ENCODE measurements at places on chromosomes 3 and 15. TPM values are rescaled to one million over a fixed set of nuclear protein-coding genes. Genes with fewer than 3 reads are reported as not detected.

DNA sequence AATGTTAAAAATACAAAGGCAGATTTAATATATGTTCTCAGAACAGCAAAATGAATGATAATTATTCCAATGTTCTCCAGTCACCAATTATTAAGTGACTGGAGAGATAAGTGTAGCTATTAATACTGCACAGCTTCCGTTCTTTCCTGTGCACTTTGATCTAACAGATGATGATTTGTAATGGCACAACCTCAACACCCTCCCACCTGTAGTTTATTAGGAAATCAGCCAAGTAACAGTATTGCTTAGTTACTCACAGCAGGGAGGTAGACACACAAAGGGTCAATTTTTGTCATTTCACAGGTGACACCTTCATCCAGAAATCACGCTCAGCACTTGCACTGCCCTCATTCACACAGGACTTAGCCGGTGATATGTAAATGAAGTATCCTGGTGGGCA lies 688.1 kb downstream of the EPHA3 start:
- no peak for DNase-seq

DNA sequence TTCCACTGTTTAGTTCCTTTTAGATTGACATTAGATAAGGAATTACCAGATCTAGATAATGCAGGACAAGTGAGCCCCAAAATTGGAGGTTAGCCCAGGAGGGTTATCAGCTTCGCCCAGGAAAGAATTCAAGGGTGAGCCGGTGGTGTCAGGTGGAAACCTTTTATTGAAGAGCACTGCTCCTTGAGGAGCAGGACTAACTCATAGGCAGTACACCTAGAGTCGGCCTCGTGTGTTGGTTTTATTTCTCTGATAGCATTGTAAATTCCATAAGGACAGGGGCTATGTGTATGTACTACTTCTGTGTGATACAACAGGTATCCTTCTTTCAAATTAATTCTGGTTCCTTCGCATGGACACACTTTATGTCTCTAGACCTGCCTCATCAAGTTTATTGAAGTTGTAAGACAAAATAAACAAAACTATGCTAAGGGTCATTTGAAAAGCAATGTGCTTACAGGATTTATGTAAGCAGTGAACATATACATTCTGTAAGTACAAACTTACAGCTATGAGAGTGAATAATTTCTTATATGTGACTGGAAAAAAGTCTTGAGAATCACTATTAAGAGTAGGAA lies 57.2 kb downstream of the SNX4 start:
- DNase-seq, result no peak

SMCO1 gene
- not detected for total RNA-seq

DNA sequence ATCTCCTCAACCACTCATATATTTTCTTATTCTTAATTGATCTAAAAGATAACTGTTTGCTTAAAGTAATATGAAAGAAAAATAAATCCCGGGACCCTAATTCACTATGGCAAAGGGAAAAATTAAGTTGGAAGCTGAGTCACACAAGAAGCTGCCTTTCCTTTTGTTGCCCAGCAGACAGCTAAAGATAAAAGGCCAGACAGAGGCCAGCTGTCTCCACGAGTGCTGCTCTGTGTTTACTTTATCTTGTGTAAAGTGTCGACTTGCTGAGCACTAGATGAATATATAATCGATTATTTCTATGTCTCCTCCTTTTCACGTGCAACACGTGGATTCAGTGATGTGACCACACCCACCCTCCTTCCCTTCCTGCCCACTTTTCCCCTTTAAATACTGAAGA lies 52.8 kb upstream of the NSMCE3 start:
- no peak for DNase-seq

HIGD2B gene
- total RNA-seq, result 0.27 TPM

DNA sequence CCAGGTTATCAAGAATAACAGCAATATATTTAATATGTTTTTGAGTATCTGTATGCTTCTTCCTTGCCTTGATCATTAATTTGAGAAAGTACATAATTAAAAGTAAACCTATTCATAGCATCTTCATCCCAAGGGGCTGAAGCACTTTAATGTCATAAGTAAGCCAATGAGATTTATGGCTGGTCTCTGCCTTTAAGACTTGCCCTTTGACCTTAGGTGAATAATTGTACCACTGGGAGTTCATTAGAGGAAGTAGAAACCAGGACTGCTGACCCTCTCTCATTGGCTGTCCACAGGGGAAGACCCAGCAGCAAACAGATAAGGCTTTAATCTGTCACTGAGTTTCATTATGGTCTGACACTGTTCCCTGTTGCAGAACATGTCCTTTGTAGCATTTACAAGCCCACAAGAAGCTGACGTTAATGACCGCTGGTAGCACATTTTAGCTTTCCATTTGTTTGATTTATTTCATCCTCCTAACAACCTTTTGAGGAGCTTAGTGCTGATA lies 16.3 kb upstream of the ERC2 start:
- no peak for DNase-seq

DNA sequence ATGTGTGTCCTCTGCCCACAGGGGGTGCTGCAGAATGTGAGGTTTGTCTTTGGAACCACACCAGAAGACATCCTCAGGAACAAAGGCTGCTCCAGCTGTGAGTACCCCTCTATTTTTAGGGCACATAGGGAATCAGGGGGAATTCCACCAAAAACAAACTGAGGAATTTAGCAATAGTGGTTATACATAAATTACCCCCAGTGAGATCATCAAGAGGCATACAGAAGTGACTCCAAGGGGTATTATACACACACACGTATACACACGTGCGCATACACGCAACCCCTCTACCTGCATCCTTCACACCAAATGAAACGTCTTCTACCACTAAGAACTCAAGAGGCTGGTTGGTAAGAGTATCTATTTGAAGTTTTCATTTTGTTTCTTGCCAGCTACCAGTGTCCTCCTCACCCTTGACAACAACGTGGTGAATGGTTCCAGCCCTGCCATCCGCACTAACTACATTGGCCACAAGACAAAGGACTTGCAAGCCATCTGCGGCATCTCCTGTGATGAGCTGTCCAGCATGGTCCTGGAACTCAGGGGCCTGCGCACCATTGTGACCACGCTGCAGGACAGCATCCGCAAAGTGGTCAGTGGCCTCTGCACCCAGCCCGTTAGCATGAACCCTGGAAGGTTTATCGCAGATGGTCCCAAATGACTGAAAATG lies 2.9 kb downstream of the THBS1 start:
- peak; percentile 55 for DNase-seq

GRM7 gene
- total RNA-seq, result not detected

DNA sequence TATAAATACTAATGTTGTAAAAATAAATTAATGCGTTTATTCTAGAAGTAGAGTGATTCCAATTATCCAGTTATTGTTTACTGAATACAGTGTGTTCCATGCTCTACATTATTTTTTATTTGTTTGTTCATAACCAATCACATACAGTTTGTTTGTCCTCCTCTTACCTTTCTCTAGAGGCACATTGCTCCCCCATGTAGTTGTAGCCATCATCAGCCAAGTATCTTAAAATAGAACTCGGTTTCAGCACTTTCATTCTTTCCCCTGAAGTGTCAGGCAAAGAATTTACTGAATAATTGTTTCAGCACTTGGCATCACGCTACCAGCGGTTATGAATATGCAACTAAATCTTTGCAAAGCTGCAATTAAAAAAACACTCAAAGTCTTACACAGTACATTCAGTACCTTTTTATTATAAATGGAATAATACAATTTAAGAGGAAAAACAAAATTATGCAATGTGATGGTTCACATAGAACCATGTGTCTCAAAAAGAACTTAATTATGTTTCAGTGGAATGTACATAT lies 448.6 kb upstream of the ATP10A start:
- no peak for DNase-seq

- DNase-seq, result peak; percentile 82
These were observed 37.3 kb upstream of the RFTN1 start for GRCh38 chr3:16550676-16551341.

GRCh38 chr15:45855210-45855906 lies 220.5 kb downstream of the SQOR start:
- no peak for DNase-seq

RBP2 gene
- not detected for total RNA-seq

GRCh38 chr15:51849860-51850259 lies 20.4 kb downstream of the TMOD3 start:
- DNase-seq, result no peak

NUP210 gene
- 140 TPM for total RNA-seq

NPAP1 gene
- total RNA-seq, result not detected

PLSCR2 gene
- total RNA-seq, result not detected

GRCh38 chr3:48414376-48415250 lies 15.3 kb downstream of the PLXNB1 start:
- no peak for DNase-seq

GRCh38 chr3:140570602-140571001 lies 107.3 kb upstream of the TRIM42 start:
- no peak for DNase-seq

- no peak for DNase-seq
These were observed 269.5 kb upstream of the DCBLD2 start for GRCh38 chr3:99170867-99171517.

DNA sequence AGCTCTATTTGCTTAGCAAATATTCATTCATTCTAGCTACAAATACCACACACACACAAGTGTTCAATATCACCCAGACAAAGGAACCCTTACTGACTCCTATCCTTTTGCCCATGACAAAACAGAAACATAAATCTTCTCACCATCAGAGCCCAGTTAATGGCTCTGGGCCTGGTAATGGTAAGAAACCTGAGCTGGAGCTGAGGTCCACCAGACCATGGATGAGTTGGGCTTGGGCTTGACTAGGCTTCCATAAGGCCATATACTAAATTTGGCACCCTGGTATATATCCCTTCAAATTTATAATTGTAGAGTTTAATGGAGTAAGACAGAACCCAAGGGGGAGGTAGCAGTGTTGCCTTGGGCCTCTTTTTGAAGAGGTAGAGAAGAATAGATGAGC lies 29.4 kb downstream of the GPR176 start:
- no peak for DNase-seq

DNA sequence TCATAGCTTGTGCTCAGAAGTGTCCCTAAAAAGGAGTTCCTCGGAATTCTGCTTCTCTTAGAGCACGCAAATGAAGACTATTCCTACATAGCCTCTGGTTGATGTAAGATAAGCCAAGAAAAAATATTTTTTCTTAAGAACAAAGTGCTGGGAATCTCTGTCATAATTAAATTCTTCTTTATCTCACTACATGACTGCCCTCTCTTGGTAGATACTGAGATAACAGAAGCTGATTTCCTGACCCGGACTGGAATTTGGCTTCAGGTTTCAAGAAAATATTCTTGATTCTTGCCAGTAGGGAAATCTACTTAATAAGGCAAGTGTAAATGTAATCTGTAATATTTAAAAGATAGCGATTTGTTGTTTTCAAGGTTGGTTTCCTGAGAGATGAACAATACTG lies 31.3 kb upstream of the SETMAR start:
- DNase-seq, result no peak

DNA sequence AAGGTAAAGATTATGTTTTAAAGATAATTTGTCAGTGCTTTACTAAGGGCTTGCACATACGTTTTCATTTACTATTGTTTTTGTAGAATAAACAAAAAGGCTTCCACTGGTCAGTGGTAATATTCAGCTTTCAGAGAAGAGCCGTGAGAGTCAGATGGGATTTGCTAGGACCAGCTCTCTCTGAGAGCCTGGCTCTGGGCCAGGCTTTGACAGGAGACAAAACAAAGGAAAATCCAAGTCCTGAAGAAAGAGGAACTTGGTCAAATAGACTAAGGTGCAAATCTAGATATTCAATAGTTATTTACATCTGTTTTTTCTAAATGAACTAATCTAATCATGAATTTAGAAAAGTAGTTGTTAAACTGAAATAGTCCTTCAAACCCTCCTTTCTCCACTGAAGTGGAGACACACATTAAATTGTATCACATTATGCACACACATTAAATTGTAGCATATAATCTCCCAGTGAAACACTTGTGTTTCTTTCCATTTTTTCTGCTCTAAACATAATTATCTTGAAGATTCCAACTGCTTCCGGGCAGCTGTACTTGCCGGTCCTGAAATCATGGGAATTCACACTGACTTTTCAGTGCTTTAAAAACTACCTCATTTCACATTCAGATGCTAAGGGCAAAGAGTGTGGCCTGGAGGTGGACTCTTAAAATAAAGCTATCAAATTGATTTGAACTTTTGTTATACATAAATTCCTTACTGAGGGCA lies 55.1 kb upstream of the FILIP1L start:
- no peak for DNase-seq

RSL24D1 gene
- 163 TPM for total RNA-seq

GLDN gene
- total RNA-seq, result not detected

- no peak for DNase-seq
These were observed 294.7 kb downstream of the ERC2 start for GRCh38 chr3:56173601-56174000.

MITF gene
- total RNA-seq, result not detected

DNA sequence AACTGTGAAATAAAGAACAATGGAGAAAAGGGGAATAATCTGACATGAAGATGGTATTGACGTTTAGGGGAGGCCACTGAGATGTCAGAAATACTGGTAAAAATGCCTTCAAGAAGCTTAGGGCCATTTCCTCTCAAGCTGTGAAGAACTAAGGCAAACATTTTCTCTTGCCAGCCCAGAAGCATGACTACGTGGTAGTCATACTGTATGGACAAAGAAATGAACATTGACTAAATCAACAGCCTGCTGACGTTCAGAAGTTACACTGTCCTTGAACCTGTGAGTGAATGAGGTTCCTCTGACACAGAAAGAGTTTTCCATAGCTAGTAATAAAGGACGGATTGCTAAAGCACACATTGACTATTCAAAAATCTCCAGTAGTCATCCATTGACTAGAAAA lies 121.0 kb downstream of the P3H2 start:
- no peak for DNase-seq

DNA sequence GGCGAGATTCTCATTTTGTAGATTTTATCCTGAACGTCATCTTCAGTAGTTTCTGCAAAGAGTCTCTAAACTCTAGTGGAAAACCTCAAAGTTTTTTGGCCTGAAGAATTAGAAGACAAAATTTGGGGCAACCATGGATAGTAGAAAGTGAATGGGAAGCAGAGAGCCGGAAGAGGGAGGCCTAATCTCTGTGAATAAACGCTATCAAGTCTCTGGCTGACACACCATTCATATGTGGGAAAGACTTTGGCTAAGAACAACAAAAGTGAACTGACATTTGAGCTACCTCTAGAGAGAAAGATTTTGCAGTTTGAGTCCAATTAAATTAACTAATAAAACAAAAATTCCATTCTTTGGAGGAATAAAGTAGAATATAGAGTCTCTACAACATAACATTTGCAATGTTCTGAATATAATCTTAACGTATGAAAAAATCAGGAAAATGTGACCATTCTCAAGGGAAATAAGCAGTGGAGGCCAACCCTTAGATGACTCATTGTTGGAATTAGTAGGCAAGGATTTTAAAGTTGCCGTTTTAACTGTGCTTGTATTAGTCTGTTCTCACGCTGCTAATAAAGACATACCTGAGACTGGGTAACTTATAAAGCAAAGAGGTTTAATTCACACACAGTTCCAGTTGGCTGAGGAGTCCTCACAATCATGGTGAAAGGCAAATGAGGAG lies 184.6 kb downstream of the C3orf38 start:
- DNase-seq, result no peak

DNA sequence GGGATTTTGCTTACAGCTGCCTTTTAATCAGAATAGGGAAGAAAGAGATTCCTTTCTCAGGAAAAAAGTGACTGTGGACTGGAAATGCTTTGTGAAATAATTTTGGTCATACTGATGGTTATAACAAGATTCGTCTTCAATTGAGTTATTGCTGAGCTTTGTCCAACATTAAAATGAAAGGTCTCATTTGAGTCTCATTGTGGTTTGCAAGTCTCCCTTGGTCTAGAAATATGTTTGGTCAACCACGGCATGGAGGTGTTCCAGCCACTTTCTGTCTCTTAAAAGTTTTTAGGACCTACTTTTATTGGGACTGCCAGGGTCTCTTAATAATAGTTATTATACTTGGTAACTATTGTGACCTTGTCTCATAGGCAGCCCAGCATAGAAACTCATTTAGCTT lies 15.3 kb downstream of the FLNB start:
- no peak for DNase-seq

Data from activated CD4-positive, alpha-beta memory T cell treated with anti-CD3 and anti-CD28 coated beads for 36 hours (primary cell).